T-helper 2 cell (primary cell): ENCODE measurements at places on chromosomes 4 and X.

DNA sequence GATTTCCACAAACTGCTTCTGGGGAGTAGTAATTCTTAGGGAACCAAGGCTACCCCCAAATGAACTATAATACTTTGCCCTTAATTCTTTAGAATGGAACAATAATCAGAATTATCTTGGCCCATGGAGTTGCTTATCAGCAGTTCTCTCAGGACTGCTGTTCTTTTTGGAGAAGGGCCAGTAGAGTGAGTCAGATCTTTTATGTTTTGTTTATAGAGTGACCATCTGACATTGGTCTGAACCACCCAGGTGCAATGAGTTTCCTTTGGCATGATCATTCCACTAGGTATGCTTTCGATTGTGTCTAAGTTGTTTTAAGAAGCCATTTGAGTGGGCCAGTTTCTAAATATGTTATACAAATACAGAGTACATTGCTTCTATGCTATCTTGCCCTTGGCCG, 31.8 kb downstream of the PRRG1 start:
- no peak for DNase-seq

GRCh38 chr4:67934628-67935027, 28.7 kb downstream of the TMPRSS11A start:
- no peak for DNase-seq

- no peak for DNase-seq
Measured at GRCh38 chrX:28177202-28177601, 196.0 kb upstream of the DCAF8L1 start.

DNA sequence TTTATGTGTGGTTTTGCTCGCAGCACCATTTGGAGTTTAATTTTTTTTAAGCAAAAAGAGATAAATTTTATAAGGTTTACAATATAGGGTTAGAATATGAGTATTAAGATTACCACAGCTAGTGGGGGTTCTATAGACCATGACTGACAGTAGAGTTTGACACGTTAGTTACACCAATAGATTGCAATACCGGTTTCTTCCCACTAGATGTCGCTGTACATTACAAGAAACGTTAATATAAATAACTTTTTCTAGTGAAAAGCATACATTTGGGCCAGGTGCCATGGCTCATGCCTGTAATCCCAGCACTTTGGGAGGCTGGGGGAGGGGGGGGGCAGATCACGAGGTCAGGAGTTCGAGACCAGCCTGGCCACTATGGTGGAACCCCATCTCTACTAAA, 433.6 kb downstream of the MAGEB5 start:
- no peak for DNase-seq

- DNase-seq: no peak
Measured at GRCh38 chr4:82090717-82091116, 283.1 kb downstream of the HNRNPD start.

GRCh38 chrX:997631-998137, 214.8 kb downstream of the CRLF2 start:
- DNase-seq: no peak

DNA sequence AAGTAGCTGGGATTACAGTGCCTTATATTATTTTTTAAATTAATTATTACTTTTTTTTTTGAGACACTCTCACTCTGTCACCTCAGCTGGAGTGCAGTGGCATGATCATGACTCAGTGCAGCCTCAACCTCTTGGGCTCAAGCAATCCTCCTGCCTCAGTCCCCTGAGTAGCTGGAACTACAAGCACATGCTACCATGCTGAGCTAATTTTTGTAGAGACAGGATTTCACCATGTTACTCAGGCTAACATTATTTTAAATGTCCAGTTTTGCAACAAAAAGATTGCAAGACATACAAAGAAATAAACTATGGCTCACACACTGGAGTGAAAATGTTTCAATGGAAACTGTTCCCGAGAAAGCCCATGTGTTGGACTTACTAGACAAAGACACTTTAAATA, 59.2 kb downstream of the MND1 start:
- no peak for DNase-seq

GRCh38 chr4:152972821-152973628, 36.9 kb downstream of the FHDC1 start:
- no peak for DNase-seq
